Stromal cell of bone marrow (primary cell): ENCODE measurements at places on chromosomes 1 and 21.

- DNase-seq: peak; percentile 72
Measured at GRCh38 chr1:168341483-168341975, 60.9 kb downstream of the TBX19 start.

DNA sequence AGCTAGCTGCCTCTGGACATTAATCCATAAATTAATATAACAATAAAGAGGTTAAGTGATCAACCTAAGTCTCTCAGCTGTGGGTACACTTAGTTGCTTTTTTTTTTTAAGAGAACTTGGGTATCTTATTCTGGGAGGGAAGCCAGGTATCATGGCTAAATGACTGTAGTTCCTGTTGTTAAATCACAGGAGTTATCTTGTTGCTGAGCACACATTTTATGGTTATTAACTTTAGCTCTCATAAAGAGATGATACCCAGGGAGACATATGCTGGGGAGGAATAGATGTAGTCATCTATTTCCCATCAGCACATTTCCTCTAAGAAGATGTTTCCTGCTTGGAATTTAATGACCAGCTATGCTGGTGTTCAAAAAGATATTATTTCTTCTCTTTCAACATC is 227.8 kb downstream of the PTGER3 start:
- no peak for DNase-seq

DNA sequence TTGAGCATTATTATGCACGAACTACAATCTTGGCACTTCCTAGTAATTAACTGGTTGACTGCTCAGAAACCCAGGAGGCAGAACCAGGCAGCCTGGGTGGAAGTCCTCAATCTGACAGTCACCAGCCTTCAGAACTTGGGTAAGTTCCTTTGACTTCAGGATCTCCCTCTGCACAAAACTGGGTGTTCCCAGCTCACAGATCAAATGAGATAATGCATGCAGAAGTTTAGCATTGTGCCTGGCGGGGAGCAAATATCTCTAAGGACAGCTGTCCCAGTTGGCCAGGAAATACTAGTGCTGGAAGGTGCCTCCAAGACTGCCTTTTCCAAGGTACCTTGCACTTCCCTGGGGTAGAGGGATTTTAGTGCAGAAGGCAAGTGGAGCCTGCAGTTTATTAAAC is 294.8 kb downstream of the PCP4 start:
- no peak for DNase-seq

- DNase-seq: no peak
Measured at GRCh38 chr1:27374362-27375086, at the start of gene FCN3. Gene FCN3, minus strand, starts transcription at chr1:27374824. Its CDS starts 6 bp downstream, at chr1:27374818.

GRCh38 chr1:229300099-229300757 is 29.3 kb downstream of the RAB4A start:
- DNase-seq: no peak

GRCh38 chr1:156608981-156609380 is 7.7 kb upstream of the GPATCH4 start:
- no peak for DNase-seq

DNA sequence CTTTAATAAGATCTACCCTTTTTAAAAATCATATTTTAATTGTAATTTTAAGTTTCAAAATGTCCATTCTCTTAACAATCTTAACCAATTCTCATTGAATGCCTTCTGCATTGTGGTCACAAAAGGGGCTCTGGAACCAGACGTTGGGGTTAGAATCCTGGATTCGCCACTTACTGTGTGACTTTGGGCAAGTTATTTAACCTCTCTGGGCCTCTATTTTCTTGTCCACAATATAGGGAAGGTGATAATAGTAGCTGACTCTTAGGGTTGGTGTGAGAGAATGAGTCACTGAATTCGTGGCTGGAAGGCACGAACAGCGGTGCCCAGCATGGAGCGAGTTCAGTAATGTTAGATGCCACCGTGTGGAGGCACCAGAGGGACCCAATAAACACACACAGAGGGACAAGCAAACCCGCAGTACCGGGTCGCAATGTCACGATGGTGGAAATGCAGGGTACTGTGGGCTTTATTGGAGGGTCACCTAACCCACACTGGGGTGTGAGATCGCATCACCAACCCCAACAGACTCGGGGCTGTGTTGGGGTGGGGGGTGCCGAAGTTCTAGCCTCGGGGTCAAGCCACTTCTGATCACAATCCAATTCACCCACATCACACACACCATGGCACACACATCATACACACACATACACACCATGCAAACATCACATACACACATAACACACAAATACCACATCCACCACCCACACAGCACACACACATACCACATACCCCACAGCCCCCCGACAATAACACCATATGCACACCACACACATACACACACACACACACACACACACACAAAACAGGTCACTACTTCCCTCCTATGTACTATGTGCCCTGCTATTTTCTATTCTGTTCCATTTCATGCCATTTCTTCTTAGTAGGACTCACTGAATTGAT is 27.0 kb upstream of the IFNAR2 start:
- DNase-seq: no peak
